ENCODE measurements at places on chromosomes 7 and 10. TPM values are rescaled to one million over a fixed set of nuclear protein-coding genes. Genes with fewer than 3 reads are reported as not detected.

DNA sequence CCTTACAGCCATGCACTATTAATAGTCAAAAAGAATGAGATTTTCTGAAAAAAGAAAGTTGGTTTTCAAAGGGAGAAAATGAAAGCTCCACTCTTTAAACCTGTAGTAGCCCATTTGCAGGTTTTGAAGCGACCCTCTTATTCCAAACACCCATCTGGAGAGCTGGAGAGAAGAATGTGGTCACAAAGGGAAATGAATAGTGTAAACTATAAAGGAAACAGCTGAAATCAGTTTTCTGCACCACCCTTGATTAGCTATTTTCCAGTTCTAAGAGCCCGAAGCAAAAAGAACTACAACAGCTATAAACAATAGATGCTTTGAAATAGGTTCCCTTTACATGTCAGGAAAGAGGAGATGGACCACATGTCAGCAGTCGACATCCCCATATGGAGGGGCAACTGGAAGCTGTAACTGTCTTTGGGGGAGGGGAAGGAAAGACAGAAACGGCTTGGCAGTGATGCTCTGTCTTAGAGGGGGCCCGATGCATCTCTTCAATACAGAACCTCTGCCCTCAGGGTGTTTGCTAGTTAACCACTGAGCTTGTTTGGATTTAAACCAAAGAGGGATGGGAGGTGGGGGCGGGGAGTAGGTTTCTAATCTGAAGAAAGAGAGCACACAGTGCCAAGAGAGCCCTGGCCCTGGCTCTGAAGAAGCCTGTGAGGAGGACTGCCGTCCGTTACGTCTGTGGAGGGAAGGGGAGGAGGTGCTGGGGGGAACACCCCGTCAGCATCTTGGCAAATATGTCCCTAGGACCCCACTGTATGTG is 55.3 kb downstream of the CPVL start:
- DNase-seq = no peak

DNA sequence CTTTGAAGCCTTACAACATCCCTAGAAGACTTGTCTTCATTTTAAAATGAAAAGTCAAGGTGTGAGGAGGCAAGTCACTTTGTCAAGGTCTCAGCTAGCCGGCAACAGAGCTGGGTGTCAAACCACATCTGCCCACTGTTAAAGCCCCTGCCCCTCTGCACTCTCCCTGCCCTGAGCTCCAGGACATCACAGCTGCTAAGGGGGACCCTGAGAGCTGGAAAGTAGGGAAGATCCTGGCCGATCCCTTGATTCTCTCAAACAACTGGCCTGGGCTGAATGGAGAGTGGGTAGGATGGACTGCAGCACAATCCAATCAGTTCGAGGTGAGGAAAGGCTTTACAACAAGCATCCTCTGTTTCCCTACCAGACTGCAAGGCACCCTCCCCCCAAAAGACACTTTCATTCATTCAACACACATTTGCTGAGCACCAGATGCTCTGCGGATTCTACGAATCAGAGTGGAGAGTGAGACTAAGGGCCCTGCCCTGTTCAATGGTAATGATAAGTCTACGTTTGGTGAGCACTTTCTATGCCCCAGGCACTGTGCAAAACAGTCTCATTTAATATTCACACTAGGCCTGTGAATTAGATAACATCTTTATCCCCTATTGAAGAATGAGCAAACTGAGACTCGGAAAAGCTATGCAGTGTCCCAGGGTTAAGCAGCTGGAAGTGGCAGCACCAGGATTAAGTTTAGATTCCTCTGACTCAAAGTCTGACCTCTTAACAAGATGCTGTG is 148.1 kb downstream of the HERPUD2 start:
- no peak for DNase-seq

GRCh38 chr10:30133198-30133597 is 73.8 kb upstream of the JCAD start:
- no peak for DNase-seq

DNA sequence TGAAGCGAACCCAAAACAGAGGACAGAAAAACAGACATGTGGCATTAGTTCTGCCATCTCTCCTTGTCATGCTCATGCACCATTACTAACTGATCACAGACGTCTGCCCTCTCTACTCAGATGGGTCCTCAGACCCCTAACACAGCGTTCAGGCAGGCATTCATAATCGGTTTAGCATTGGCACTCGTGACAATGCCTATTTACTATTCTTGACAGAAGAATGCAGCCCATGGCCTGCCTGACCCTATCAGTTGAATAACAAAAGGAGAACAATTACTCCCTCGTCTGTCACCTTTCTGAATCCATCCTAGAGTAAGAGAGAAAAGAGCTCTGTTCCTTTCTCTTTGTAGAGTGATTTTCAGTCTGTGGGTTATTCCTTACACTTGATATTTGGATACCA is 194.6 kb upstream of the PHYHIPL start:
- DNase-seq = no peak

DNA sequence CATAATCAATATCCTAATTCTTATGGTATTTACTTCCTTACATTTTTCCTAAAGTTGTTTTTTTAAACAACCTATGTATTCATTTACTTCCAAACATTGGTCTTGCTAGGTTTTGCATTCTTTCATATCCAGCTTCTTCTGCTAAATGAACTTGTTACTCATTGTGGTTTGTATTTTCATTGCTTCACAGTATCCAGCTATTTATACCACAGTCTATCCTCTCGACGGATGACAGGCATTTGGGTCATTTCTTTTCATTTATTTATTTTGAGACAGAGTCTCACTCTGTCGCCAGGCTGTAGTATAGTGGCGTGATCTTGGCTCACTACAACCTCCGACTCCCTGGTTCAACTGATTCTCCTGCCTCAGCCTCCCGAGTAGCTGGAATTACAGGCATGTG is 66.8 kb downstream of the CCDC6 start:
- DNase-seq = peak; percentile 54

GIMAP1 gene
- not detected for total RNA-seq
